ENCODE measurements at places on chromosomes 2 and 18.

DNA sequence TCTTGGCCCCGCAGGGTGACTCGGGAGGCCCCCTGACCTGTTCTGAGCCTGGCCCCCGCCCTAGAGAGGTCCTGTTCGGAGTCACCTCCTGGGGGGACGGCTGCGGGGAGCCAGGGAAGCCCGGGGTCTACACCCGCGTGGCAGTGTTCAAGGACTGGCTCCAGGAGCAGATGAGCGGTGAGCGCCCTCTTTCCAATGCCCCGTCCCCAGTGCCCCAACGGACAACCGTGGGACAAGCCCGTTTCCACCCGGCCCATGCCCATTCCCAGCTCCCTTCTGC lies 2.6 kb upstream of the CHRND start:
- no peak for DNase-seq

- no peak for DNase-seq
These were observed 36.7 kb downstream of the SP140 start for GRCh38 chr2:230262246-230262645.

GRCh38 chr2:19478409-19478808 lies 120.0 kb upstream of the OSR1 start:
- no peak for DNase-seq

- no peak for DNase-seq
These were observed 235.9 kb downstream of the TFCP2L1 start for GRCh38 chr2:121049131-121049530.

DNA sequence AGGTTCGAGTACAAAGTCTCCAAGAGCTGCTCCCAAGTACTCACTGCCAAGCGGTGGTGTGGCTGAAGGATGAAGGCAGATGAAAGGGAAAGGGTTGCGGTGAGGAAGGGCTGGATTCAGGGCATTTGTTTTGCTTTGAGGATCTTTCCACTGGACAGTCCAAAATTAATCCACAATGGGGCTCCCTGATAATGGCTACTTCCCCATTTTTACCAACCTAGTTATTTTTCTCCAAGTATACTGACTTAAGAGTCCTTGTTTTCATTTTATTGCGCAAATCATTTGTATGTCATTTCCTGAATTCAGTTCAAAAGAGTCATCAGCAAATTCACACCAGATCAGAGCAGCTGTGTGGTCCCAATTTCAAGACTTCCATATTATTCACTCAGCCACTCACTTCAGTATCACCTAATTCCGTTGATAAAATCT lies 464 bp upstream of the SESTD1 start:
- peak; percentile 55 for DNase-seq

GRCh38 chr18:48801728-48802542 lies 148.8 kb downstream of the SMAD7 start:
- DNase-seq: no peak

- no peak for DNase-seq
These were observed 392.2 kb downstream of the CCDC85A start for GRCh38 chr2:56576001-56576400.

GRCh38 chr2:60336442-60337141 lies 216.9 kb downstream of the BCL11A start:
- DNase-seq: no peak

GRCh38 chr2:20122864-20123263 lies 71.4 kb upstream of the LAPTM4A start:
- DNase-seq: no peak

DNA sequence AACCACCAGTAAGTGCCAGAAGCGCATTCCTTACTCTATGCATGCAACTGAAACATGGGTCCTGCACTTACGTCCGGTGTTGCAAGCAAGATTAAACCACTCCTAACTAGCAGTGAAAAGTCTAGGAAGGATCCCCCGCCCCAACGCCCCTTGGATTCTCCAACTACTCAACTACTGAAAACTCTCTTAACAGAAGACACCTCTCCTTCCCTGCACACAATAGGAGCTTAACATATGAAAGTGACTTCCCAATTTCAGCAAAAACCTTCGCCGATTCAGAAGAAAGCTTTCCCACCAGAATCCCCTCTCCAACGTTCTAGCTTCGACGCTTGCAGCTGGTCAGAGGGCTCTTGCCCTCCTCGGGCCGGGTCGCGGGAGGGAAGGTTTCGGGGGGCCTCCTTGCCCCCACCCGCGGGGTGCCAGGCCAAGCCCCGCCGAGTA lies 578 bp downstream of the IWS1 start:
- DNase-seq: peak; percentile 71

DNA sequence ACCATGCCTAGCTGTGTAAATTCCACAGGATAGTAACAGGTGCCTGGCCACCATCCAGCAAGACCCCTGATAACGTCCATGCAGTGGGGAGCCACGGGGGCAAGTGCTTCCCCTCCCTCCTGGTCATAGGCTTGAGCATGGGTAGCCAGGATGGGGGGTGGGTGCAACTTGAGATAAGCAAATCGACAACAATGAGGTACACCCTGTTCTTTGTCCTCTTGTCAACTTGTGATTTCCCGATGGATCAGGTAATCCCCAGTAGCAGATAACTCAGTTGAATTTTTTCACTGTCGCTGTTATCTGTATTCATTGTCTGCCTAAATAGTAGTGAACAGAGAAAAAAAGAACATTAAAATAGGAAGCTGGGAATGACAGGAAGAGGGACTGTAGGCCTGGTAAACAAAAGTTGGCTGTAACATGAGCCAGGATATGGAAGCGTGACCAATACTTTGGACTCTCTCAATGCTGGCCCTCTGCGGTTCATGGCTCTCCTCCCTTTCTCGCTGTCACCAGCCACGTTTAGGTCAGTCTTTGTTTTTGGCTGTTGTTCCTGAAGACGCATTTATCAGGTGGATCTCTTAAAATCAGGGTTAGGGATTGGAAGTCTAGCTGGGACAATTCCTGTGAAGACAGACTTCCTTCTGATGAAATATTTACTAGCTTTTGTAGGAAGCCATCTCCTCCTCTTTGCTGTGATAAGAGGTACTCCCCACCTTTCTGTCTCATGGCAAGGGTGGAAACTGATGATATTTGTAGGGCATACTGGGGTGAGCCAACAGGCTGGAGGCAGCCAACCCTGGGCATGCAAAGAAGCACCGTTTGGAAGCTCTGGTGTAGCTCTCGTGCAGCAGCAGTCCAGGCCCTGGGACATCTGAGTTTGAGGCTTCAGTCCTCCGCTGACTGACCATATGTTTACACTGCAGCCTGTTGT lies 42.4 kb downstream of the TCF7L1 start:
- peak; percentile 51 for DNase-seq

DNA sequence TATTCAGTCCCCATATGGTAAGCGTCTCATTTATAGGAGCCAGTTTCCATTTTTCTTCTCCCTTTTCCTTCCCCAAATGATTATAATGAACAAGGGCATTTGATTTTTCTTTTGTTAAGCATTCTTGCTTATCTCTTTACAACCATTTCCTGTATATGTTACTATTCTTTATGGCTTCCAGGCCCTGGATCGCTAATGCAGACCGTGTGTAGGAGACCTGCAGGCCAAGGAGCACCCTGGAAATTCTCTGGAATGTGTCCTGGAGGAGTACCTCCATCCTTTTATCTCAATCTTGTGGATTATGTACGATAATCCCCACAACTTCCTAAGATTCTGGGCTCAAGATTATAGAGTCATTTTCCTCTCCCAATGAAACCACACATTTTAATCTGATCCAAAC lies 439.6 kb upstream of the MMADHC start:
- no peak for DNase-seq

DNA sequence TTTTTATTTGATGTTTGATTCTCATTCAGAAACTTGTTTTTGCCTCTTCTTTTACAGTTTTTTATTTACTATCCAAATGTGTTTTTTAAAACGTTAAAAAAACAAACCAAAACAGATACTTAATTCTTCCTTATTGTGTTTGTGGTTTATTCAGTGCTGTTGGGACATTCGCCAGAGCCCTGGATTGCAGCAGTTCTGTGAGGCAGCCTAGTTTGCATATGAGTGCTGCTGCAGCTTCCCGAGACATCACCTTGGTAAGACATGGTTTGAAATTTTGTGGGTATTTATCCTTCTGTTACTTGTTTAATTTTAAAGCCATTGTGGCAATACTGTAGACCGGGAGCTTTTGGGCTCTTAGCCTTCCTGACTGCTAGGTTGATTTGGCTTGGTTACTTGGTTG lies 91.2 kb downstream of the MTA3 start:
- peak; percentile 57 for DNase-seq

- no peak for DNase-seq
These were observed 164.1 kb upstream of the BOD1L2 start for GRCh38 chr18:56982766-56983165.

DNA sequence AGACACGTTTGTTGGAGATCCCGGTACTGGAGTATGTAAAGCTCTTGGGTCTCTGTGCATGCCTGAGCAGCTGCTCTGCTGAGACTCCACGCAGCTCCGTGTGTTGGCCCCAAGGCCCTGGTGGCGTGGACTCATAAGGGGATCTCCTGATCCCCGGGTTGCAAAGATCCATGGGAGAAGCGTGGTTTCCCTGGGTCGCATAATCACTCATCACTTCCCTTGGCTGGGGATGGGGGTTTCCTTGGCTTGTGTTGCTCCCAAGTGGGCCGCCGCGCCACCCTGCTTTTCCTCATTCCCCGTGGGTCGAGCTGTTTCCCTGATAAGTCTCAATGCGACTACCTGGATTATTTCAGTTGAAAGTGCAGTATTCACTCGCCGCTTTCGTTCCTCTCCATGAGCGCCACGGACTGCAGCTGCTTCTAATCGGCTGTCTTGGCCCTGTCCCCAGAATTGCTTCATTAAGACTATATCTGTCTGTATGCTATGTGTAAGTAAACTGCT lies 76.0 kb downstream of the EPC2 start:
- DNase-seq: peak; percentile 54

- no peak for DNase-seq
These were observed 498.3 kb upstream of the LRRTM4 start for GRCh38 chr2:78020491-78020890.

DNA sequence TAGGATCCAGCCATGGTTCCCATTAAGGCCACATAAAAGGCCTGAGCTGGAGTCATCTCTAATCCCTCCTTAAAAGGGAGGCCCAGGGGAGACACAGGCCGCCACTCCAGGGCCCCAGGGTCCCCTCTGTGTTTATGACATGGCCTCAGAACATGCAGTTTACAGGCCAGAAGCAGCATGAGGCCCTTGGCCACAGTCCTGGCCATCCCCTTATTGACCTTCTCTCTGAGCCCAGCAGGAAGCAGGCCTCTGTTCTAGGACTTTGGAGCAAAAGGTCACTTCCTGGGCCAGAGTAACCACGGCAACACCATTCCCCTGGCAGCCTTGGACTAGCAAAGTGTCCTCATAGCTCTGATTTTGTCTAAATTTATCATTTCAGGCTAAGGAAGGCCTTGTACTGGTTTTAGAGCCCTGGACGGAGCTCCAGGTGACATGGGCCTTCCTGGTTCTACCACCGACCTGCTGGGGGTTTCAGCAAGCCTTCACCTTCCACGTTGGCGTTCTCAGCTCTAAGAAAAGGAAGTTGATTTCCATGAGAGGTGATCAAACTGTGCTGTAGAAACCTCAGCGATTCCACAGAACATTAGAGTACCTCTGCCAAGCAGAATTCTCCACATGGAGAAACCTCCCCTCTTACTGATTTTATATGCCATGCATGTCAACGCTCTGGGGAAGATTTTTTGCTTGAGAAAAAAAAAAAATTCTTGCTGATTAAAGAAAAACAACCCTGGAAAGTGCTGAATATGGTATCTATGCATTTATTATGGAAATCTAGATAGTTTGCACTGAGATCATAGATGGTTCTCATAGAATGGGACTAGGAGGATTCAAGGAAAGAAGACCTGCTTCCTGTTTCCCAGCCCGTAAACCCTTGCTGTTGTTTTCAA lies 53.7 kb downstream of the HS1BP3 start:
- DNase-seq: peak; percentile 97

- DNase-seq: peak; percentile 55
These were observed 27.1 kb upstream of the ZC3H15 start for GRCh38 chr2:186459009-186459408.

GRCh38 chr2:18514526-18515461 lies 45.7 kb downstream of the RDH14 start:
- DNase-seq: peak; percentile 49

GRCh38 chr2:37317746-37318145 lies 6.9 kb downstream of the PRKD3 start:
- DNase-seq: no peak

- DNase-seq: no peak
These were observed 485.8 kb downstream of the STK39 start for GRCh38 chr2:167761465-167762136.

DNA sequence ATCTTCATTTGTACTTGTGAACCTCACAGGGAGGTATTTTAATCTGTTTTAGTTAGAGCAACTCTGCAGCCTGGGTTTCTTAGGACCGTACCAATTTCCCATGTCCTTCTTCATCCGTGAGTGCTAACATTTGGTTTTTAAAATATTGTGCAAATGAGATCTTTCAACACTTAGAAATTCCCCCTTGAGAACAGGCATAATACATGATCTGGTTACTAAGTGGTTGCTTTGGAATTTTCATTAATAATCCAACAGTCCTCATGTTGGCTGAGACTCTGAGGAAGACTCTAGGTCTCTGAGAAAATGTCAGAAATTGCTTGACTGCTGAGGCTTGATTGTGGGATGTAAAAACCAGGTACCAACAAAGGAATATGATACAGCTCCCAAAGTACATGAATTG lies 125.6 kb upstream of the CDCA7 start:
- no peak for DNase-seq

DNA sequence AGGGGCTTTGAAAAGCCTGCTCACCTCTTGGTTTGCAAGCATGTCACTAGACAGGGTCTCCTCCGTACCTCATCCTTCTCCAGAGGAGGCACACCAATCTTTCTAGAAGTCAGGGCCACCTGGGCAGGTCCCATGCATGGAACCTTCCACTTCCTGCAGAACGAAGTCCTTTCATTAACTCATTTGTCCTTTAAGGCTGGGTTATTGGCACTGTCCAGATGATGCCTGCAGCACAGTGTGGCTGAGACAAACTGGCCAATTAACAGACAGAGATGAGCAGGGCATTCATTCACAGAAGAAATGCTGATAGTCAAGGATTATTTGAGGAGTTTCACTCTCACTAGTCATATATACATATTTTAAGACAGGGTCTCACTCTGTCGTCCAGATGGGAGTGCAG lies 245.3 kb downstream of the TFCP2L1 start:
- DNase-seq: no peak

DNA sequence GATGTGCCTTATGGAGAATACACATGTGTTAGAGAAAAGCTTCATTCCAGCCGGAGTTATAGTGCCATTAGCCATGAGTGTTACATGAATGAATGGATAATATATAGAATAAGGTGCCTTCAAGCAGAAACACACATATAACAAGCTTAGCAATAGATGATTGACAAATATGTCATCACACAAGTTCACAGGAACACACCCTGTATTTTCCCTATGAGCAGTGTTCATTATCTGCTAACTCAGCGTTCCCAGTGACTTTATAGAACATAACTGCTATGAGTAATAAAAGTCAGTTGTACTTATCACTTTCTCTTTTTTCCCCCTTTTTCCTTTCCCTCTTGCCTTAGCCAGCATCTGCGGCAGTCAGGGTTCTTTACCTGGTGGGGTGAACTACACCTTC lies 65.1 kb downstream of the TIMM21 start:
- no peak for DNase-seq

GRCh38 chr2:184394642-184395041 lies 203.7 kb upstream of the ZNF804A start:
- peak; percentile 5 for DNase-seq

GRCh38 chr18:623761-624620 lies 27.2 kb downstream of the CLUL1 start:
- DNase-seq: peak; percentile 91
